ENCODE measurements at places on chromosomes 5 and 9.

DNA sequence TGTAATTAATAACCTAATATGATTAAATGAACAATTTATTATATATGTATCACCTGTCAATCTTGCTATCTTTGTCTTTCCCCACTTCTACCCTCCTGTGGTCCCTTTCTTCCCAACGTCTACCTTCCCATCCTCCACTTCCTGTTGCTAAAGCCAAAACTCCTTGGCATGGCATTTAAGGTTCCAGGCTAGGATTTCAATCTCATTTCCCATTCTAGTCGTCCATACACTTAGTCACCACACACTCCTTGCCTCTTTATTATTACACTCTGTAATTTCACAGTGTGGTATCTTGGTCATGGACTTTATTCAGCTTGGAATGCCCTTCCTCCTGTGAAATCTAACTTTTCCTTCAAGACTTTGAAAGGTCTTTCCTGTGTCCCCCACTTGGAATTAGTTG, 115.3 kb downstream of the SEMA6A start:
- no peak for DNase-seq

DNA sequence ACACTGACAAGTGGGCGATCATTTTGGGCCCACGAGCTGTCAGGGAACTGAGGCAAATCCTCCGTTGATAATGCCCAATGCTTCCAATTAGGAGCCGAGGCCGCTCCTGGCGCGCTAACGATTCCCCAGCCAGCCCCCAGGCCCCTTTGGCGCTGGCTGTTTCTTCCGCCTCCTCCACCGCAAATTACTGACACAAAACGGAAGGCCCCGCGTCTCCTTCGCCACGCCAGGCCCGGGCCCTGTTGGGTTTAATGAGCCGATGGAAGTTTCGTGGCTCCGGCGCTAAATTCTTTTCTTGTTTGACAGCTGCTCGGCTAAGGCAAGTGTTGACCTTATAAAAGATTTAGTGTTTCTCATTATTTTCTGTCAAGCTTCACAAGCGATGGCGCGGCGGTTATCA, 25.7 kb upstream of the BARHL1 start:
- no peak for DNase-seq

GRCh38 chr5:89324990-89325389, 442.0 kb upstream of the MEF2C start:
- no peak for DNase-seq

- no peak for DNase-seq
Observed at GRCh38 chr5:150589862-150590601, 50.4 kb upstream of the SYNPO start.

GRCh38 chr5:142972064-142972570, 201.9 kb downstream of the ARHGAP26 start:
- no peak for DNase-seq

- DNase-seq, result no peak
Observed at GRCh38 chr5:150582241-150583109, 58.0 kb upstream of the SYNPO start.

- DNase-seq, result no peak
Observed at GRCh38 chr9:121909111-121909510, 184.0 kb downstream of the TTLL11 start.

GRCh38 chr5:96816991-96817390, 9.2 kb upstream of the ERAP1 start:
- no peak for DNase-seq

GRCh38 chr9:106708475-106709146, 154.4 kb upstream of the ZNF462 start:
- DNase-seq, result no peak

All from activated T-helper 1 cell treated with anti-CD3 and anti-CD28 coated beads, Interleukin-2, amount 50 U/mL, for 16 hours (primary cell).